GM06990 (cell line): ENCODE measurements at places on chromosomes 12 and 14.
A peak's percentile ranks its signal among the peaks of the same experiment; 100 is the strongest.

GRCh38 chr12:11804130-11804529 is 154.7 kb downstream of the ETV6 start:
- no peak for DNase-seq

DNA sequence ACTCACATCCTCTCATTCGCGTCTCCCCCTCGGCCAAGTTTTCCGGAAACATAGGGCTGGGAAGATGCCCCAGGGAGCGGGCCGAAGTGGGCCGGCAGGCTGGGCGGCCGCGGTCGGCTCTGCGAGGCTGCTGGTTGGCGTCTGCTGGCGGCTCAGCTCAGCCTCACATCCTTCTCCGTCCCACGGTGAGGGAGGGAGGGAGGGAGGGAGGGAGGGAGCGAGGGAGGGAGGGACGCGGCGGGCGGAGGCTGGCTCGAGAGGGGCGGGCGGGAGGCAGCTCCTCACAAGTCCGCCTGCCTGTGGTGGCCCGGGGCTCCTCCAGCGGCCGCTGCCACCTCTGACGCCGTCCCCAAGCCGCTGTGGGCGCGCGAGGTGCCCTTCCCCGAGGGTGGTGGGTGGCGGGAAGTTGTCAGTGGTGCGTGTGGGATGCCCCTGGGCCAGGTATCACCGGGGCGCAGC is 93.8 kb downstream of the RFLNA start:
- DNase-seq: peak; percentile 53

DNA sequence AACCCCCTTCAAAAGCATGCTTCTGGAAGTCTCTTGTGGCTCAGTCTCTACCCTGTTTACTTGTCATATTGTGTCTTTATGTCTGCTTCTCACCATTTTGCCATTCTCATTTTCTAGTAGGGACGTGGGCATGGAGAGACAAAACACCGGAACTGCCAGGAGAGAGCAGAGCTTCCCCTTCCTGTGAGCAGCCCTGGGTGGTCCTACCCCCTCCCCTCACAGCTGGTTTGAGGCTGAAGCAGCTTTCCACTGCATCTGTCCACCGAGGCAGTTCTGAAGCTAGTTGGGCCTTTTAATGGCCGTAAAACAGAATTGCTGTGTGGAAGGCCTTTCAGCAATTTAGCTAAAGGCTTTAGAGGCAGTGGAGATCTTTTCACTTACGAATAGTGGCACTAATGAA is 77.0 kb downstream of the PELI2 start:
- DNase-seq: no peak

DNA sequence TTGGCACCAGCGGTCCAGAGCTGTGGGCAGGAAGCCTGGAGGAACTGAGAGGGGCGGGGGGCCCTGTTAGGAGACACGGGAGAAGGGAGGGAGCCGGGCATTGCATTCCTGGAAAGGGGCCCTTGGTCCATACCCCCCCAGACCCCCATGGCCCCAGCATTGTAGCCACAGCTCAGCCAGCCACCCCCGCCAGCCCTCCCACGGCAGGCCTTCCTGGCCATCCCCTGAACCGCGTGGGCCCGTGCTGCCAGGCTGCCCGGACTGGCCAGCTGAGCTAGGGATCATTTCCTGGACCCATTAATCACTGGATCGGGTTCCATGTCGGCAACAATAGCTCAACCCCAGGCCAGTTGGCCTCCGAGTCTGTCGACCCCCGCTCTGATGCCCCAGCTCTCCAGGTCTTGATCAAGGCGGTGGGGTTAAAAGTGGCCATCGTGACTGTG is 39.8 kb upstream of the DIO3 start:
- DNase-seq: no peak

DNA sequence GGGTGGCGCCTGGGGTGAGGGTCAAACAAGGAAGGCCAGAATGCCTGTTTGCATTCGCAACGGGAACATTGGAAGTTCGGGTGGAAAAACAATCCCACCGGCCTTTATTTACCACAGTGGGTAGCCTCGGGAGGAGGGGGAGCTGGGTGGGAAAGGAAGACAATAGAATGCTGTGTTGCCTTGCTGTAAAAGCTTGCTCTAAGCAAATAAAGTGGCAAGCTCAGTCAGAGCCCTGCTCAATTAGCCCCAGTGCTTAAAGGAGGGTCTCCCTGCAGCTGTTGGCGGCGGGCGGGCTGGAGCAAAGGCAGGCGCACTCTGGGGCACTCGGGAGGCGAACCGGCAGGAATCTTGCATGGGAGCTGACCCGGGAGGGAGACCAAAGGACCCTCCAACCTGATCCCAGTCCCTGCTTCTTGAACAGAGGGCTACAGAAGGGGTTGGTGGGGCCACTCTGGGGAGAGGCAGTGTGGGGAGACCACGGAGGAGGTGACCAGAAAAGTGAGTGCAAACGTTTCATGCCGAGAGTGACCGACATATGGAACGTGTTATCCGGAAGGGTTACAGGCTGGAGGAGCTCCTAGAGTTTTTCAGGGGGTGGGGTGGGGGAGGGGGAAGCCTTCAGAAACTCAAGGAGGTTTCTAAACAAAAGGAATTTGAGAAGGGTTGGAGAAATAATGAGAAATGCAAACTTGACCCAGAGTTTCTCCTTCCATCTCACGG is 48.5 kb downstream of the NTF3 start:
- no peak for DNase-seq

- no peak for DNase-seq
Measured at GRCh38 chr12:26836201-26836600, 3.2 kb upstream of the ITPR2 start.

DNA sequence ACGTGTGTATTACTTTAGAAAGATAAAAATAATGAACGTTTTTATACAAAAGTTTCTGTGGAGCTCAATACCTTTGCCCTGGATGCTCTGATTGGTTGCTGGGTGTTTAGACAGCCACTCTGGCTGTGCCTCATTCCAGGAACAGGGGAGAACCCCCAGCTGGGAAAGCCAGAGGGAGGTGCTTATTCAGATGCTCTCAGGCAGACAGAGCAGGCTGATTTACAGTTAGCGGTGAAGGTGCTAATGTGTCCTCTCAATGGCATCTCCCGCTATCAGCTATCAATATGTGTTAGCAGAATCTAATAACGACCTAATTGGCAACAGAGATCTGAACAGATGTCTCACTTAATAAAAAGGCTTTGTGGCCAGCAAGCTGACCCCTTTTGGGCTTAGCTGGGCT is 402.3 kb downstream of the NUAK1 start:
- no peak for DNase-seq

GRCh38 chr12:3313675-3314663 is 177.0 kb upstream of the PRMT8 start:
- no peak for DNase-seq

- no peak for DNase-seq
Measured at GRCh38 chr14:65751510-65751909, 339.0 kb downstream of the FUT8 start.

DNA sequence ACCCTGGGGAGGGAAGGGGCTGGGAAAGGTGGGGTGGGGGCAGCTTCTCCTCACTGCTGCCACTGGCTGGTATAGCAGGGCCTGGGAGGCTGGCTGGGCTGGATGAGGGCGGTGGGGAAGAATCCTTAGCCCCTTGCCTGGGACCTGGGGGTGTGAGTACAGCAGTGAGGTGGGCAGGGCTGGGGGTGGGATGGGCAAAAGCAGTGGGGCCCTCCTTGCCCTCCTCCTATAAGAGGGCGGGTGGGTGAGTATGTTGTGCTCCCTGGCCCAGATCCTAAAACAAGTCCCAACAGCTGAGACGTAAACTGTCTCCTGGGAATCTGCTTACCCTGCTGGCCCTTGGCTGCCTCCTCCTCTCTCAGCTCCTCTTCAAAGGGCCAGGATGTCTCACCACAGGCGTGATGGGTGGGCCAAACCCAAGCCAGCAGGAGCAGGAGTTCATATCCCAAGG is 2.2 kb downstream of the NCKAP5L start:
- no peak for DNase-seq

GRCh38 chr14:104362761-104363605 is 216.6 kb upstream of the C14orf180 start:
- no peak for DNase-seq

GRCh38 chr12:2691006-2691344 is 103.8 kb upstream of the FKBP4 start:
- DNase-seq: peak; percentile 26

GRCh38 chr12:95700316-95700785 is 90.2 kb downstream of the NTN4 start:
- peak; percentile 47 for DNase-seq

DNA sequence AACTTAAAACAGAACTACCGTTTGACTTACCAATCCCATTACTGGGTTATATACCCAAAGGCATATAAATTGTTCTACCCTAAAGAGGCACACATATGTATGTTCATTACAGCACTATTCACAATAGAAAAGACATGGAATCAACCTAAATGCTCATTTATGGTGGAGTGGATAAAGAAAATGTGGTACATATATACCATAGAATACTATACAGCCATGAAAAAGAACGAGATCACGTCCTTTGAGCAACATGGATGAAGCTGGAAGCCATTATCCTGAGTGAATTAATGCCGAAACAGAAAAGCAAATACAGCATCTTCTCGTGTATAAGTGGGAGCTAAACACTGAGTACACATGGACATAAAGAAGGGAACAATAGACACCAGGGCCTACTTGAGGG is 31.8 kb downstream of the TMEM229B start:
- DNase-seq: no peak

DNA sequence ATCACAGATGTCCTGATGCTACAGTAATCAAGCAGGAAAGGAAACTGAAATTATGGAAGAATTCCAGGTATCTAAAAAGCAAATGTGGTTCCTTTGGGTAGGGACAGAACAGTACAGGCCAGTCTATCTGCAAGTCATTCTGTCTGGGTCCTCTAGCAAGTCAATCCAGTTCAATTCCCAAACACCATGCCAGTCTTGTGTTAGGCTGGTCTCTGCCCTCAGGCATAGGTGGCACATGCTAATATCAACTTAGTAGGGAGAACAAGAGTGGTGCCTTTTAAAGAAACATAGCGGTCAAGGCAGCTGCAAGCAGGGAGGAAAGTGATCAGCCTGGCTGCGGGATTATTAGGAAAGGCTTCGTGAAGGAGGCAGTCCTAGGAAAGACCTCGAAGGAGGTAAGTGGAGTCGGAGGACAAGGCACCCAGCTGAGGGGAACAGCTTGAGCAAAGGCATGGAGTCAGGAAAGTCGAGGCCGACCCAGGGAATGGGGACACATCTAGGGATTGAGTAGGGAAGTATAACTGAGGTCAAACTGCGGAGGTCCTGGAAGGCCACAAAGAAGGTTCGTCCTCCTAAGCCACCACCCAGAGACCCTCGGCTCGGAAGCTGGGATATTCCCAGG is 3.8 kb upstream of the PLEKHG6 start:
- no peak for DNase-seq

GRCh38 chr12:12032851-12033797 is 37.6 kb upstream of the BCL2L14 start:
- peak; percentile 59 for DNase-seq

DNA sequence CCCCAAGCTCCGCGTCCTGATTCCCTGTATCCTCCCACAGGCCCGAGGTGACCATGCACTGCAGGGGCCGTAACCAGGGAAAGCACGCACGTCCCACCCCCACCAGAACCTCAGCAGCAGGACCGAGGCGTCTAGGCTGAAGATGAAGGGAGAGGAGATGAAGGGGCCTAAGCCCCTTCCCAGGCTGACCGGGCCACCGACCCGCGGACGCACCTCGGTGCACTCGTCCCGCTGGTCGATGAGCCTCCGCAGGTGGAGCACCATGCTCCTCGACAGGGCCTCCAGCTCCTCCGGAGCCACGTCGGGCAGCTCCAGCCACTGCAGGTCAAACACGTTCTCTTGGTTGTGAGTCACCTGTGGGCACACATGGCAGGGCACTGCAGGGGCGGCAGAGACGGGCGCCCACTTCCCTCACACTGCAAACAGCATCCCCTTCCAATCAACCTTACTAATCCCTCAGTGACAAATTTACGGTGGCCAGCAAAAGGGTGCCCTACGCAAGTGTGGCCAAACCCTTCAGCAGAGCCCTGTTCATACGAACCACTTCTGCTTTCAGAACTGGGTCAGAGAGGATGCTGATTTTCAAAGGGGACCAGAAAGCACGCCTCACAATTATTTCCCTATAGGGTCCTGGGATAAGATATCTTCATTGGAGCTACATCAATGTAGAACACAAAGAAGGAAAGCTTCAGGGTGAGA is 77.8 kb downstream of the CCDC88C start:
- no peak for DNase-seq

- DNase-seq: no peak
Measured at GRCh38 chr14:99476864-99477263, 3.8 kb downstream of the SETD3 start.

DNA sequence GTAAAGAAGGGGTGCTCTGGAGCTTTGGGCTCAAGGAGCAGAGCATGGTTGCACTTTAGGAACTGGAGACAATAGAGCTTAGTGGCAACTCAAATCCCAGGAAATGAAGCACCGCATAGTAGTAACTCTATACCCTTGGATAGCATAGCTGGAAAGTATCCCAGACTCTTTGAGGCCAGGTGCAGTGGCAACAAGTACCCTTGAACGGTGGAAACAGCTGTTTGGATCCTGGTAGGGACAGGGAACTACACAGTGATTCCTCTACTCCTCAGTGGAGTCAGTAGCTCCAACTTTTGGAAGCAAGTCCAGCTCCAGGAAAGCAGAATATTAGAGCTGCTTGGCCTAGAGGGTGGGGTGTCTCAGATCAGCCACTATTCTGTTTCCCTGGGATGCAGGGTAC is 129.0 kb upstream of the WSCD2 start:
- DNase-seq: no peak

- DNase-seq: no peak
Measured at GRCh38 chr12:106344131-106344530, 13.4 kb upstream of the POLR3B start.

GRCh38 chr14:71365361-71365760 is 458.1 kb downstream of the PCNX1 start:
- DNase-seq: no peak

- no peak for DNase-seq
Measured at GRCh38 chr12:46356655-46357437, 15.7 kb downstream of the SLC38A2 start.

DNA sequence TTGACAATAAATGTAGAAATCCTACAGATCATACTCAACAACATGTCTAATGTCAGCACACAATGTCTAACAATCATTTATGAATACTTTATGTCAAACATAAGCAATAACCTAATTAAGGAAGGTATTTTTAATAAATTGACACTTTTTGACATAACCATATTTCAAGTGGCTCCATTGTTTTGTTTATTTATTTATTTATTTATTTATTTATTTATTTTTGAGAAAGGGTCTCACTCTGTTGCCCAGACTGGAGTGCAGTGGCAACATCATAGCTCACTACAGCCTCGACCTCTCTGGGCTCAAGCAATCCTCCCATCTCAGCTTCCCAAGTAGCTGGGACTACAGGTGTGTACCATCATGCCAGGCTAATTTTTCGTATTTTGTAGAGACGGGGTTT is 267.6 kb upstream of the BTG1 start:
- DNase-seq: no peak

GRCh38 chr14:101046071-101046470 is 142.5 kb upstream of the RTL1 start:
- no peak for DNase-seq
